ENCODE measurements at places on chromosomes 2 and 18. TPM values are rescaled to one million over a fixed set of nuclear protein-coding genes. Genes with fewer than 3 reads are reported as not detected.

RGPD4 gene
- not detected for total RNA-seq

LNPK gene
- 6.8 TPM for total RNA-seq

POU3F3 gene
- 0.35 TPM for total RNA-seq

CXCR1 gene
- total RNA-seq, result not detected

SERPINB3 gene
- not detected for total RNA-seq

UGT1A5 gene
- not detected for total RNA-seq

HES6 gene
- total RNA-seq, result 7.2 TPM

CYS1 gene
- total RNA-seq, result 1.1 TPM

MFSD2B gene
- not detected for total RNA-seq

C2orf78 gene
- not detected for total RNA-seq

FN1 gene
- 8,511 TPM for total RNA-seq

TNS1 gene
- 46.1 TPM for total RNA-seq

NETO1 gene
- 2.0 TPM for total RNA-seq

DLGAP1 gene
- 1.6 TPM for total RNA-seq

SLC16A14 gene
- total RNA-seq, result 1.1 TPM

GKN2 gene
- not detected for total RNA-seq

VAMP8 gene
- total RNA-seq, result 14.1 TPM

ORC2 gene
- total RNA-seq, result 11.1 TPM

MYO3B gene
- total RNA-seq, result not detected

TM4SF20 gene
- total RNA-seq, result not detected

GAL3ST2 gene
- total RNA-seq, result not detected

FER1L5 gene
- not detected for total RNA-seq

DSC3 gene
- 2.0 TPM for total RNA-seq

DSG3 gene
- not detected for total RNA-seq

LRRC30 gene
- total RNA-seq, result not detected

ANKRD30B gene
- 0.70 TPM for total RNA-seq

HOXD12 gene
- not detected for total RNA-seq

MYO5B gene
- total RNA-seq, result 11.2 TPM

CD8B2 gene
- total RNA-seq, result not detected

ANKRD53 gene
- 0.34 TPM for total RNA-seq

CD207 gene
- not detected for total RNA-seq

RAD51AP2 gene
- total RNA-seq, result not detected

CAPN14 gene
- 0.15 TPM for total RNA-seq

RAX gene
- not detected for total RNA-seq

CXCR2 gene
- not detected for total RNA-seq

SLC23A3 gene
- 1.3 TPM for total RNA-seq

All from glomerular endothelial cell (primary cell).